ENCODE measurements at places on chromosomes 6 and 20.

GRCh38 chr6:143564484-143565017 is 53.0 kb upstream of the FUCA2 start:
- no peak for DNase-seq

DNA sequence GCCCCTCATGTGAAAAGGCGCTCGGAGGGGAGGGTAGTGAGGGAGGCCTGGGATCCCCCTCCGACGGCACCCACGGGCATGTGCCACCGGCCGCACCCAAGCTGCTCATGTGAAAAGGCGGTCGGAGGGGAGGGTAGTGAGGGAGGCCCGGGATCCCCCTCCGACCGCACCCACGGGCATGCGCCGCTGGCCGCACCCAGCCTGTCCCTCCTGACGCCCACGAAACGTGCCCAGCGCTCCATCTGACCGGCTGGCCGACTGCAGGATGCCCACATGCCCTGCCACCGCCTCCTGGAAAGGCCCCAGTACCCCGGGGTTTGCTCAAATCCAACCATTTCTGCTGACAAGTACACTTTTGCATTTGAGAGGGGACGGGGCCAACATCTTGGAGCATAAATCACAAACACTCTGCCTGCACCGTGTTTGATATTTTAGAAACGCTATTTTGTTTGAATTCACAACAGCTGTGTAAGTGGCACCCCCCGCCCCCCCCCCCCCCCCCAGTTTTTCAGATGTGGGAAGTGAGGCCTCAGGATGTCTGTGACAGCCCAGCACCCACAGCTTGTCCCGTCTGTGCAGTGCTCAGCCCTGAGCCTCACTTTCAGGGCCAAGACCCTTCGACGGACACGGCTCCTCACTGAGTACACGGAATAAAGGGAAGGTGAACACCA is 34.1 kb downstream of the SLC2A4RG start:
- DNase-seq: no peak

DNA sequence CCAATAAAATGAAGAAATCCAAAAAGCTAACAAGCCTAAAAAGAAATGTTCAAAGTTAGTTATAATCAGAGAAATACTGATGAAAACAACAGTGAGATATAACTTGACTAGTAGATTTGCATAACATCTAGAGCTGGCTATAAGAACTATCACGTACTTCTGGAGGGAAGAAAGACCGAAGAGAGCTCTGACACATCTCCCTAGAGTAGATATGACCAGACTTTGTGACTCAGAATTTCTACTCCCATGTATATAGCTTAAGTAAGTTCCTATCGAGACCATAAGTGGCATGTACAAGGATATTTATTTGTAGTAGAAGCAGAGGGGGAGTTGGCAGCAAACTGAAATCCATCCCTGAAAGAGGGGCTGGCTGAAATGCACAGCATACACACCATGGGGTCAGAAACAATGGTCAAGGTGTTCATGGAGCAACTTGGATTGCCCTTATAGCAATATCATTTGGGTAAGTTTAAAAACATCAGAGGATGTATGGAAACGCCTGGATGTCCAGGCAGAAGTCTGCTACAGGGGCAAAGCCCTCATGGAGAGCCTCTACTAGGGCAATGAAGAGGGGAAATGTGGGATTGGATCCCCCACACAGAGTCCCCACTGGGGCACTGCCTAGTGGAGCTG is 25.6 kb upstream of the IL17A start:
- no peak for DNase-seq

DNA sequence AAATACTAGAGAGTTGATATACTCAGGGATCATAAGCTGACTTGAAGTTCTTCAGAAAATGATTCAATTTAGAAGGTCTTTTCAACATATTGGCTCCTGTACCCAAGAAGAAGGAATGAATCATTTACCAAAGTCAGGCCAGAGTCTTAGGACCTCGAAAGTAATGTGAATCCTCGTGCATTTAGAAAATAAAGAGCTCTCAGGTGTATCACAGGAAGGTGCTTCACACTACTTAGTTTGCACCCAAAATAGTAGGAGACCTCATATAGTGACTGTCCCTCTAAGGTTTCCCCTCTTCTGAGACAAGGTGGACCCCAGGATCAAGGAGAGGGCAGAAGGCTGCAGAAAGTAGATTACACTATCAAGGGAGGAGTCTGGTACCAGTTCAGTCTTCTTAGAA is 71.8 kb downstream of the F13A1 start:
- no peak for DNase-seq

DNA sequence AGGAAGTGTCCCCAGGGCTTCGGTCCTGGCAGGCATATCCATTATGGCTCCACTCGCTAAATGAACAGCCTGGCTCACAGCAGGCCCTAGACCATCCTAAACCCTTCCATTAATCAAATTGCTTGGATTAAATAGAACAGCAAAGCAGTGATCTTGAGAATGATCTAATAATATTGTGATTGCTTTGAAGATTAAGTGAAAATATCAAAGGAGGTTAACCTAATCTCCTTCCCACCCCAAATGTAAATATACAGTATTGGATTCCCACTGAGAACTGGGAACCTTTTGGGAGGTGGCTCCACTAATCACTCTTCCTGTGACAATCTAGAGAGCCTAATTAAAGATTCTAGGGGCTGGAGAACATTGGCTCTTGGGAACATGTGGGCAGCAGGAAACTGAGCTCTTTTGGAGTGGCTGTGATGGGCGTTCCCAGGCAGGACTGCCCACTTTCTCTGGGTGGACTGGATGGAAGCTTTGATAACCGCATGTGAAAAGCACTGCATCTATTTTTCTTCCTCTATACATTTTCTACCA is 68.3 kb upstream of the FRMD1 start:
- DNase-seq: no peak

DNA sequence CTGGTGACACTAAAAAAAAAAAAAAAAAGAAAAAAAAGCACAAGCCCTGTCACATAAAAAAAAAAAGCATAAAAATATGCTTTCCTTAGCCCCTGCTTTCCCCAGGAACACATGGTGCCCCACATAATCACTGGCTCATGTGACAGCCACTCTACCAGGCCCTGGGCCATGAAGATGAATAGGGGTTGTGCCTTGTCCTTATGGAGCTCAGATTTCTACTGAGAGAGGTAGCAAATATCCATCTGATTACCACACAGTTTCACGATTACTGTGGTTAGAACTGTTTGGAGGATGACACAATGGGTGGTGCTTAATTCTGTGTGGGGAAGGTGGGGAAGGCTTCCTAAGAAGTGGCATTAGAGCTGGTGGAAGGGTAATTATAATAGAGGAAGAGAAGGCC is 9.3 kb downstream of the RAET1E start:
- DNase-seq: no peak

GRCh38 chr6:40695114-40695513 is 108.0 kb upstream of the LRFN2 start:
- DNase-seq: no peak

GRCh38 chr6:83884523-83884922 is 25.0 kb downstream of the CYB5R4 start:
- DNase-seq: no peak

All from activated naive CD4-positive, alpha-beta T cell (primary cell).